ENCODE measurements at places on chromosomes 2 and 18. TPM values are rescaled to one million over a fixed set of nuclear protein-coding genes. Genes with fewer than 3 reads are reported as not detected.

GRCh38 chr2:9707008-9707407 lies 76.2 kb upstream of the YWHAQ start:
- no peak overlapping the region for H3K27ac ChIP-seq
- H3K4me1 ChIP-seq: peaks cover 9% of the 10 kb centered on the region
- H3K27me3 ChIP-seq: no peaks in the 10 kb centered on the region
- no peaks in the 10 kb centered on the region for H3K36me3 ChIP-seq

DNA sequence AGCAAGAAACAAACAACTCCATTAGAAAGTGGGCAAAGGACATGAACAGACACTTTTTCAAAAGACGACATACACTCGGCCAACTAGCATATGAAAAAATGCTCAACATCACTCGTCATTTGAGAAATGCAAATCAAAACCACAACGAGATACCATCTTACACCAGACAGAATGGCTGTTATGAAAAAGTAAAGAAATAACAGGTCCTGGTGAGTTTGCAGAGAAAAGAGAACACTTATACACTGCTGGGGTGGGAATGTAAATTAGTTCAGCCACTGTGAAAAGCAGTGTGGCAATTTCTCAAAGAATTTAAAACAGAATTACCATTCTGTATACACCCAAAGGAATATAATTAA lies 130.5 kb downstream of the PLCL1 start:
- H3K27me3 ChIP-seq: no peaks in the 10 kb centered on the region
- no peaks in the 10 kb centered on the region for H3K4me1 ChIP-seq
- no peak for DNase-seq
- H3K36me3 ChIP-seq: no peaks in the 10 kb centered on the region
- H3K4me3 ChIP-seq: no peak overlapping the region

GRCh38 chr2:70949086-70949485 lies 13.4 kb downstream of the ATP6V1B1 start:
- DNase-seq: no peak
- H3K27ac ChIP-seq: no peak overlapping the region
- H3K27me3 ChIP-seq: no peaks in the 10 kb centered on the region
- no peaks in the 10 kb centered on the region for H3K36me3 ChIP-seq

- no peaks in the 10 kb centered on the region for H3K27me3 ChIP-seq
- no peak overlapping the region for H3K4me3 ChIP-seq
- DNase-seq: no peak
- no peaks in the 10 kb centered on the region for H3K4me1 ChIP-seq
- no peak overlapping the region for H3K27ac ChIP-seq
- H3K36me3 ChIP-seq: no peaks in the 10 kb centered on the region
Observed at GRCh38 chr18:51417643-51418483, 220.4 kb upstream of the MEX3C start.

FAM110C gene
- 0.41 TPM for total RNA-seq

GRCh38 chr2:105607920-105608504 lies 136.7 kb upstream of the NCK2 start:
- DNase-seq: no peak
- no peaks in the 10 kb centered on the region for H3K36me3 ChIP-seq
- H3K4me1 ChIP-seq: peaks cover 6% of the 10 kb centered on the region
- H3K27ac ChIP-seq: no peak overlapping the region
- no peaks in the 10 kb centered on the region for H3K27me3 ChIP-seq

UGT1A8 gene
- not detected for total RNA-seq

GRCh38 chr2:65199891-65200290 lies 27.7 kb upstream of the ACTR2 start:
- no peak for DNase-seq
- no peak overlapping the region for H3K4me3 ChIP-seq
- no peaks in the 10 kb centered on the region for H3K27me3 ChIP-seq
- H3K36me3 ChIP-seq: no peaks in the 10 kb centered on the region
- no peak overlapping the region for H3K27ac ChIP-seq

DNA sequence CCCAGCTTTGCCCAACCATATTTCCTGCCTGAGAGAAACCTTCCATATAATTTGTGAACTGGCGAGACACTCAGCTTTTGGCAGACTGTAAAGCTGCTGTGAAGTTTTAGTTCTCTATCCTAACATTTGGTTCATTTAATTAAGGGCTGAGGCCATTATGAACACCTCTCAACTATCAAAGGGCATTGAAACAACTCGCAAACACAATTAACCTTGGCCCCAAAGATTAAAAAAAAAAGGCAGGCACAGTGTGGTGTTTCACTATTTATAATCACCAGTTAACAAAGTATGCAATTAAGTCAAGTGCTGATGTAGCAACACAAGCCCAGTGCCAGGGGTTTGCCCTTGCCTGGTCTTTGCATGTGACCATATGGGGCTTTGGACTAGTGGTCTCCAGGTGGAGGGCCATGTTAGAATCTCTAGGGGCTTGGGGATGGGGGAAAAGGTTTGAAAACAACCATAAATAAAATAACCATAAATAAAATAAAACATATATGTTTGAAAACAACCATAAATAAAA lies 297.6 kb upstream of the SKOR2 start:
- H3K4me3 ChIP-seq: no peak overlapping the region
- no peaks in the 10 kb centered on the region for H3K36me3 ChIP-seq
- no peaks in the 10 kb centered on the region for H3K27me3 ChIP-seq
- no peak for DNase-seq
- no peak overlapping the region for H3K27ac ChIP-seq
- no peaks in the 10 kb centered on the region for H3K4me1 ChIP-seq

DNA sequence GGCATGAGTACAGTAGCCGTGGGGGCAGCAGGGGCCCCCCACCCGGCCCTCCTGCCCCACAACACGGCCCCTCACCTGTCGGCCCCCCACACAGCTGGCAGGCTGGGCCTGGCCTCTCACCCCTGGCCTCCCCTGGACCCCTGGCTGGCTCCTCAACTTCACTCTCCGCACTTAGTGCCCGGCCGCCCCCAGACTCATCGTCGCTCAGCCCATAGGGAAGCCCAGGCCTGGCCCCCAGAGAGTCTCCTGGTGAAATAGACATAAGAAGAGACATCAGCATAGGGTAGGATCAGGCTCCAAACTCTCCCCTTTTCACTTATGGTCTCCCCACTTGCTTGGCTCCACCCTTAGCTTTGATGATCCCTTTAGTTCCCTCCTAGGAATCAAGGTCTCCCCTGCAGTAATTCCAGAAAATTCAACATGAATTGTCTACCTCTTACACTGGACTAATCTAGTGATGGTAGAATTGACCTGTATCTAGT lies 1.7 kb downstream of the ZNF513 start:
- no peak overlapping the region for H3K27ac ChIP-seq
- no peak for DNase-seq
- H3K4me1 ChIP-seq: peaks cover 23% of the 10 kb centered on the region
- peaks cover 47% of the 10 kb centered on the region for H3K36me3 ChIP-seq
- no peak overlapping the region for H3K4me3 ChIP-seq
- H3K27me3 ChIP-seq: no peaks in the 10 kb centered on the region

- H3K27ac ChIP-seq: no peak overlapping the region
- H3K27me3 ChIP-seq: no peaks in the 10 kb centered on the region
- no peak overlapping the region for H3K4me3 ChIP-seq
- DNase-seq: no peak
- H3K36me3 ChIP-seq: no peaks in the 10 kb centered on the region
Observed at GRCh38 chr18:2400701-2401196, 170.6 kb downstream of the METTL4 start.

GRCh38 chr2:131050896-131051295 lies 42.4 kb downstream of the FAM168B start:
- H3K4me1 ChIP-seq: peaks cover 9% of the 10 kb centered on the region
- no peaks in the 10 kb centered on the region for H3K27me3 ChIP-seq
- H3K4me3 ChIP-seq: no peak overlapping the region
- DNase-seq: no peak
- no peak overlapping the region for H3K27ac ChIP-seq

DNA sequence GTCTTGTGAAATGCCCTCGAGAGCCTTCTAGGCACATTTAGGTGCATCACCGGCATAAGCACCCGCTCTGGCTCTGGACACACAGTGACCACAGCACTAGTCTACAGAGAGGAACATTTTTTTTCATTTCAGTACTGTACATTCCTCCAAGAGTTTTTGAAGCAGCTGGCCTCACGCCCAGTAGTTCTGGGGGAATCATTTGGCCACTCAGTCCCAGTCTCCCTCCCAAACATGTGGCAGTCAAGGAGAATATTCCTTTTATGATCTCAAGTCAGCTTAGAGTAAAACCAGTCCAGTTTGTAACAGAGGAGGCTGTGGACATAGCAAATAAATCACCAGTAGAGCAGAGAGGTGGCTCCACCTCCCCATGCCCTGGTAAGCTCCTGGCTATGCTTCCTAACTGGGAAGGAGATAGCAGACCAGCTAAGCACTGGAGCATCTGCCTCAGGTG lies 48.1 kb downstream of the KCNE4 start:
- no peak overlapping the region for H3K4me3 ChIP-seq
- H3K27ac ChIP-seq: peak overlapping the region; percentile 79
- no peaks in the 10 kb centered on the region for H3K27me3 ChIP-seq

DNA sequence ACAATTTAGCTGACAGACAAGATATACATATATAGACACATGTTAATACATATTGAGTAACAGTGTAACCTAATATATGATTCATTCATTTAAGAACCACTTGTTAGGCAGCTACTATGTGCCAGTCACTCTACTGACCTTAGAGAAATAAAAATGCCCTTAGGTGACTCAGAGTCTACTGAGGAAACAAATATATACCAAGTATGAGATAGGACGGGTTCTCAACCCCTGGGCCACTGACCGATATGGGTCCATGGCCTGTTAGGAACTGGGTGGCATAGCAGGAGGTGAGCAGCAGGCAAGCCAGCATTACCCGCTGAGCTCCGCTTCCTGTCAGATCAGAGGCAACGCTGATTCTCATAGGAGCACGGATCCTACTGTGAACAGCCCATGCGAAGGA lies 14.8 kb downstream of the STRN start:
- peaks cover 22% of the 10 kb centered on the region for H3K4me1 ChIP-seq
- H3K36me3 ChIP-seq: no peaks in the 10 kb centered on the region
- no peak for DNase-seq
- no peak overlapping the region for H3K4me3 ChIP-seq
- H3K27ac ChIP-seq: no peak overlapping the region

- H3K36me3 ChIP-seq: no peaks in the 10 kb centered on the region
- H3K27me3 ChIP-seq: no peaks in the 10 kb centered on the region
- no peak overlapping the region for H3K4me3 ChIP-seq
- DNase-seq: no peak
Observed at GRCh38 chr2:161190050-161190449, 29.8 kb downstream of the TANK start.

- no peak overlapping the region for H3K4me3 ChIP-seq
- no peak overlapping the region for H3K27ac ChIP-seq
- H3K36me3 ChIP-seq: no peaks in the 10 kb centered on the region
Observed at GRCh38 chr2:229489016-229489415, 217.9 kb upstream of the PID1 start.

- DNase-seq: no peak
- H3K27ac ChIP-seq: no peak overlapping the region
- no peak overlapping the region for H3K4me3 ChIP-seq
- H3K27me3 ChIP-seq: no peaks in the 10 kb centered on the region
- no peaks in the 10 kb centered on the region for H3K36me3 ChIP-seq
- H3K4me1 ChIP-seq: no peaks in the 10 kb centered on the region
Observed at GRCh38 chr2:109109342-109109741, 19.7 kb upstream of the SH3RF3 start.

PLEKHA3 gene
- 13.0 TPM for total RNA-seq

DNA sequence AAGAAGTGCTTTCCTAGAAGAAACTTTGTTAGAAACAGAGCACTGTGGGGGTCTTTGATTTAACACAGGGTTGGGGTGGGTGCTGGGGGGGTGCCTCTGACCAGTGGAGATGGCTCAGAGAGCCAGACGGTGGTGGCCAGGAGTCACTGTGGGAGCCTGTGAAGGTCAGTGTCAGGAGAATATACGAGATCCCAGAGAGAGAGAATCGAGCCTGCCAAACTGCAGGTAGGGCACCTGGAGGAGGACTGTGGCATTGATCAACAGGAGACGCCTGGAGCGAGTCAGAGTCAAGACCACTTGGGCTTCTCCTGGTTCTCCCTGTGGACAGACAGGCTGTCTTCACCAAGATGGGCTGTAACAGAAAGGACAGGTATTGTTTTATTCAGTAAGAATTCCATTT lies 136.5 kb upstream of the TWIST2 start:
- H3K4me3 ChIP-seq: no peak overlapping the region
- H3K4me1 ChIP-seq: no peaks in the 10 kb centered on the region
- no peaks in the 10 kb centered on the region for H3K27me3 ChIP-seq
- no peak for DNase-seq
- no peaks in the 10 kb centered on the region for H3K36me3 ChIP-seq
- peak overlapping the region; percentile 69 for H3K27ac ChIP-seq

DNA sequence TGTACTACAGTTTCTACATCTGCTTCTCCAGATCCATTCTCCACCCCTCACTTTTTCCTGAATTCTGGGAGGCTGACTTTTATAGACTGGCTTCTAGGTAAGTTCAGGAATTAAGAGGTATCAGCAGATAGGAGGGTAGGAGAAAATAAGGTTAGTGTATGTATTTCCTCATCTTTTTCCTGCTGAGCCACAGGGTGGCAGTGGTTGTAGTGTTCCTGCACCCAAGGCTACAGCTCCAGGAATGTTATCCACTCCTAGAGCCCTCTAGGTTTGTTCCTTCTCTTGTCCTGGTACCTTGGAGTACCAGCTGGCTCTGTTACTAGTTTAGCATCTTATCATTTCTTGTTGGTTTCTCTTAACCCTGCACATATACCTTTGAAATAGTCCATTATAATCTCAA lies 40.7 kb upstream of the C2orf66 start:
- no peaks in the 10 kb centered on the region for H3K36me3 ChIP-seq
- H3K27me3 ChIP-seq: no peaks in the 10 kb centered on the region
- H3K27ac ChIP-seq: no peak overlapping the region
- H3K4me3 ChIP-seq: no peak overlapping the region
- no peaks in the 10 kb centered on the region for H3K4me1 ChIP-seq

- H3K4me1 ChIP-seq: no peaks in the 10 kb centered on the region
- H3K27me3 ChIP-seq: no peaks in the 10 kb centered on the region
- no peak overlapping the region for H3K27ac ChIP-seq
- H3K4me3 ChIP-seq: no peak overlapping the region
- no peaks in the 10 kb centered on the region for H3K36me3 ChIP-seq
Observed at GRCh38 chr2:79901161-79901560, 388.3 kb downstream of the CTNNA2 start.

GRCh38 chr2:14903709-14904374 lies 271.3 kb downstream of the LRATD1 start:
- no peak overlapping the region for H3K27ac ChIP-seq
- no peak for DNase-seq
- no peaks in the 10 kb centered on the region for H3K36me3 ChIP-seq
- H3K27me3 ChIP-seq: no peaks in the 10 kb centered on the region
- H3K4me1 ChIP-seq: no peaks in the 10 kb centered on the region

- DNase-seq: no peak
- H3K27me3 ChIP-seq: no peaks in the 10 kb centered on the region
- no peaks in the 10 kb centered on the region for H3K36me3 ChIP-seq
- H3K4me1 ChIP-seq: no peaks in the 10 kb centered on the region
Observed at GRCh38 chr2:145910416-145910815, 1390.5 kb upstream of the ZEB2 start.

DNA sequence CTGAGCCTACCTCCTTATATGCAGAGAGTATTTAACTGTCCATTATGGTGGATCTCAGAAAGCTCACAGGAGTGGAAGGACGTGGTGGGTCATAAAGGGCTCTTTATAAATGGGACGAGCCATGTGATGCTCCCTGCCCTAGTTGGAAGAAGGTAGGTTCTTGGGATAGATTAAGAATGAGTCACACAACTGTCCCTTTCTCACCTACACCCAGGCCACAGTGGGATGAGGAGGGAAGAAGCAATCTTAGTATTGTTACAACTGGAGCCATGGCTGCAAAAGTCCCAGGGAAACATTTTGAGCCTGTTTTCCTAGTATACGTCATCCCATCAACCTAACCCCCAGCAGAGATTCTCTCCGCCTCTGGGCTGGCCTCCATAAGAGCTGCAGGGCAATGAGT lies 229.9 kb downstream of the TTC32 start:
- H3K4me3 ChIP-seq: no peak overlapping the region
- no peak overlapping the region for H3K27ac ChIP-seq
- no peaks in the 10 kb centered on the region for H3K36me3 ChIP-seq
- no peaks in the 10 kb centered on the region for H3K27me3 ChIP-seq

Measured in sigmoid colon (tissue), 7 donors.